DMS53 (cell line): ENCODE measurements at places on chromosomes 13 and 19.

DNA sequence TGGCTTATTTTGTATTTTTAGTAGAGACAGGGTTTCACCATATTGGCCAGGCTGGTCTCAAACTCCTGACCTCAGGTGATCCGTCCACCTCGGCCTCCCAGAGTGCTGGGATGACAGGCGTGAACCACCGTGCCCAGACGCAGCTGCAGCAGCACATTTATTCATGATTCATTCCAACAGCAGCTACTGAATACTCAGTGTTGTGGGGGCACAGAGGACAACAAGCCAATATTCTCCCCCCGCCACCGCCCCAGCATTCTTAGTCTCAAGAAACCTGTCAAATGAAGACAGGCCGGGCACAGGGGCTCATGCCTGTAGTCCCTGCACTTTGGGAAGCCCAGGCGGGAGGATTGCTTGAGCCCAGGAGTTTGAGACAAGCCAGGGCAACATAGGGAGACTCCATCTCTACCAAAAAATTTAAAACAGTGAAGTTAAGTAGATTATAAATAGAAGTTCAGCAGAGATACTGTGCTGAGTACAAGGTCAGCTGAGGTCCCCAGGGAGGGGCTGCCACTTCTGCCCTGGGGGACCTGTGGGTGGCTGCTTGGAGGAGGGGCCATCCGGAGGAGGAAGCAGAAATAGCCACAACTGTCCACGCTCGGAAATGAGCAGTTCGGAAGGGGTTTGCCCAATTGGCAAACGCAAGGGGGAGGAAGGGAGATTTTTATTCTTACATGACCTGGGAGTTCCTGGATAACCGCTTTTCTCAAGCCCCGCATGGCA, 4.3 kb downstream of the DOT1L start:
- no peak for DNase-seq

DNA sequence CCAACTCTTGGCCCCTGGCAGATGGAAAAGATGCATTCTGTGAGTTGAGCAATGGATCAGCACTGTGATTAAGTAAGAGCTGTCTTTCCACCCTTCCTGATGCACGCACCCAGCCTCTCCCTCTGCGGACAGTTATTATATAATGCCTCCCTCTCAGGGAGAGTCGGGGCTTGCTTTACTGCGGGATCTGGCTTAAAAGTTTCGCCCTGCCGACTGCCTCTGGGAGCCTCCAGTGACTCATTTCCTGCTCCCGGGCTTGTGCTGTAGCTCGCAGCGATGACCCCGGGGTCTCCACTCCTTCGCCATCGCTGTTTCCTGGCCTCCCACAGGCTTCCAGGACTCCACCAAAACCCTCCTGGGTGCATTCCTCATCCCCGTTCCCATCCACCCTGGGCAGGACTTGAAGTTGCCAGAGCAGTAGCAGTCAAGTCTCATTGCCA, 107.4 kb upstream of the SLC7A1 start:
- no peak for DNase-seq

DNA sequence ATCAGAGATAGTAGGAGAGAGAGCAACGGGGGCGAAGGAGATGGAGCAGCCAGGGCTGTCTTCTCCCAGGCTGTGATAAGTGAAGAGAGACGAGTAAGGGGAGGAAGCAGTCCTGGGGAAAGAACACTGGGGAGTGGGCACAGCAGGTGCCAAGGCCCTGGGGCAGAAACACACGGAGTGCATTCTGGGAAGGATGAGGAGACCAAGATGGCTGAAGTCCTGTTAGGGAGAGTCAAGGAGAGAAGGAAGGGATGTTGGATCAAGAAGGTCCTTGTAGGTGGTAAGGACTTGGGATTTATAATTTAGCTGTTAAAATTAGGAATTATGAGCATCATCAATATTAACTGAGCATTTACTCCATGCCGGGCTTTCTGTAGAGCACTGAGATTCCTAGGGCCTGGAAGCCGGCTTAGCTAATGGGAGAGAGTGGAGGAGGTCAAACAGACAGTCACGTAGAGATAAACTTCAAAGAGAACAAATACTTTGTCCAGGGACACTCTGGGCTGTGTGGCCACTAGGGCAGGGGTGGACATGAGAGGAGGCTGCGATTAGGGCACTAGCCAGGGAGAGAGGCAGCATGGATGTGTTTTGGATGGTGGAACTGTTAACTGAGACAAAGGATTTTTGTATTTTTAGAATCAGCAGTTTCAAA, 134.2 kb upstream of the PEG3 start:
- no peak for DNase-seq

GRCh38 chr13:58025821-58026220, 394.3 kb downstream of the PCDH17 start:
- DNase-seq: no peak

GRCh38 chr13:23715092-23715761, 145.0 kb downstream of the TNFRSF19 start:
- peak; percentile 76 for DNase-seq

DNA sequence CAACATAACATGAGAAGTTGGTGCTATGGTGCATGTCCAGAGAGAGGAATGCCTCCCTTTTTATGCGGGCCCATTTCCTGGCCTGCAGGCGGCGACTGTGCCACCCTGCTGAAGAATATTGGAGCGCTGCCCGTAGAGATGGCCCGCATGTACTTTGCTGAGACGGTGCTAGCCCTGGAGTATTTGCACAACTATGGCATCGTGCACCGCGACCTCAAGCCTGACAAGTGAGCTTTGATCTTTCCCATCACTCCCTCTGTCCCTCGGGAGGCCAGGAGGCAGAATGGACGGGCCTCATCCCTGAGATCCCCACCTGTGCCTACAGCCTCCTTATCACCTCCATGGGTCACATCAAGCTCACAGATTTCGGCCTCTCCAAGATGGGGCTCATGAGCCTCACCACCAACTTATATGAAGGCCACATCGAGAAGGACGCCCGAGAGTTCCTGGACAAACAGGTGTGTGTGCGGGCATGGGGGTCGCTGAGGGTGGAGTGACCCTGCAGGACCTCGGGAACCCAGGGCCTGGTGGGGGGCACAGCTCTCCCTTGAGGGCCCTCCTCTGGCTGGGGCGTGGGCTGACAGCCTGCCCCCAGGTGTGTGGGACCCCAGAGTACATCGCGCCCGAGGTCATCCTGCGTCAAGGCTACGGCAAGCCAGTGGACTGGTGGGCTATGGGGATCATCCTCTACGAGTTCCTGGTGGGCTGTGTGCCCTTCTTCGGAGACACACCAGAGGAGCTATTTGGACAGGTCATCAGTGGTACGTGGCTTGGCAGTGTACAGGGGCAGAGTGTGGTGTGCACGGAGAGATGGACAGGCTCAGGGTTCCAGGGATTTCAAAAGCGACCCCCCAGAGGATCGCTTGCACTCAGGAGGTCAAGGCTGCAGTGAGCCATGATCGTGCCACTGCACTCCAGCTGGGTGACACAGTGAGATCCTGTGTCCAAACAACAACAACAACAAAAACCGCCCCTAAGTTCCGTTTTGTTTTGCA, 16.2 kb downstream of the DNASE2 start:
- DNase-seq: peak; percentile 72

DNA sequence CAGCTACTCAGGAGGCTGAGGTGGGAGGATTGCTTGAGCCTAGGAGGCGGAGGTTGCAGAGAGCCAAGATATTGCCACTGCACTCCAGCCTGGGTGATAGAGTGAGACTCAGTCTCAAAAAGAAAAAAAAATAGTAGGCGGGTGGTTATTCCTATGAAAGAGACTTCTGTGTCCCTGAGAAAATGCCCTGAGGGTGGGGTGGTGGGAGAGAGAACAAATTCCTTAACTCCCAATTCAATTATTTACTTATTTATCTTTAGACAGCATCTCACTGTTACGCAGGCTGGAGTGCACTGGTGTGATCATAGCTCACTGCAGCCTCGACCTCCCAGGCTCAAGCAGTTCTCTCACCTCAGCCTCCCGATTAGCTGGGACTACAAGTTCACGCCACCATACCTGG, 10.3 kb upstream of the EEF2 start:
- no peak for DNase-seq

- DNase-seq: no peak
These were observed 224.0 kb upstream of the UBL3 start for GRCh38 chr13:30074431-30074830.

- no peak for DNase-seq
These were observed 380.3 kb downstream of the MYO16 start for GRCh38 chr13:109009756-109010155.

DNA sequence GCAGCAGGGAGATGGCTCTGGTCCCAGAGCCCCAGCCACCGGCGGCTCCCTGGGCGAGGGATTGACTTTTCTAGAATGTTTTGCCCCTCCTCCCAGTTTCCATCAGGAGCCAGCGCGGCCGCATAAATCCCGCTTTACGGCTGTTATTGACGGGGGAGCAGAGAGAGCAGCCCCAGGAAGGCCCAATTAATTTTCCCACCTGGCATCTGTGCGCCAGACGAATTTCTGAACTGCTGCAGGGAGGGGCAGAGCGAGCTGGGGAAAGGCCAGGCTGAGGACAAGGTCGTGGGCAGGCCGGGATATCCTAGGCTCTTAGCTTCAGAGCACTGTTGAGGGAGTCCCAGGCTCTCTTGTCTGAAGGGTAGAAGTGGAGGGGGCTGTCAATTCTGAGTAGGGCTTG, 24.7 kb downstream of the ZNRF4 start:
- DNase-seq: no peak

DNA sequence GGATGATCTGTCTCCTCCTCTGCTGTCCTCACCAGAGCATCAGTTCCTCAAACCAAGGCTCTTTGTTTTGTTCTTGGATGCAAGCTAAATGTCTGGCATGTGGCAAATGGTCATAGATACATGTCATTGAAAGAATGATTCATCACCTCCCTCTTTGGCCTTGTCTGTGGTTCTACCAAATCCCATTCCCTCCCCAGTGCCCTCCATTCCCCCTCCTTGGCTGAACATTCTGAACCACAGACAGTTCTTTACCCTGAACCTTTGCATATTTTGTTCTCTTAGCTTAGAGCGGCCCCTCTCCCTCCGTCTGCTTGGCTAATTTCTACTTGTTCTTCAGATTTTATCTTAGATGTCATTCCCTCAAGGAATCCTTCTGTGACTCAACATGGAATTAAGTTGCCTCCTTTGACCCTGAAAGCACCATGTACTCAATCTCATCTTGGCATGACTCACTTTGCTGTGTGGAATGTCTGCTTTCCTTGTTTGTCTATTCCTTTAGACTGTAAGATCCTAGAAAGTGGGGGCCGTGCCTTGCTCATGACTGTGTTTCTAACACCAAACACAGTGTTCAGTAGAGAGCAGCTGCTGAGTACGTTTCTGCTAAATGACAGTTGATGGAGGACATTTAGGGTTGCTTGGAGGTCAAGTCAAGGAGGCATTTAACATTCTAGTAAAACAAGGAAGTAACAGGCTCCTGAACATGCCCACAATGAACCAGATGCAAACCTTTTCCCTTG, 8.1 kb downstream of the ALOX5AP start:
- DNase-seq: peak; percentile 11

DNA sequence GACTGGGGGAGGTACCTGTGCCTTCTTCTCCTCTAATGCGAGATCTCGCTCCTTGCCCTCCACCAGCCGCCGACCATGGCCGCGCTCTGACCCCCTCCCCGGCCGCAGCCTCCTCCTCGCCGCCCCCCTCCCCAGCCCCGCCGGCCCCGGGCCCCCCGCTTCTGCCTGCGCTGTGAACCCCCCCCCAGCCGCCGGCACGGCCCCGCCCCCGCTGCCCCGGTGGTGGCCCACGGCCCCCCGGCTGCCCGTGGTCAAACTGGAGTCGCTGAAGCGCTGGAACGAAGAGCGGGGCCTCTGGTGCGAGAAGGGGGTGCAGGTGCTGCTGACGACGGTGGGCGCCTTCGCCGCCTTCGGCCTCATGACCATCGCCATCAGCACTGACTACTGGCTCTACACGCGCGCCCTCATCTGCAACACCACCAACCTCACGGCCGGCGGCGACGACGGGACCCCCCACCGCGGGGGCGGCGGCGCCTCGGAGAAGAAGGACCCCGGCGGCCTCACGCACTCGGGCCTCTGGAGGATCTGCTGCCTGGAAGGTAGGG, at the start of gene CACNG8:
TSS of gene CACNG8 (plus strand) at position 51 of the 545 bp plus-strand sequence.
- no peak for DNase-seq

GRCh38 chr13:99501848-99502301, 603 bp downstream of the TM9SF2 start:
- peak; percentile 28 for DNase-seq

- peak; percentile 1 for DNase-seq
These were observed 431.7 kb downstream of the SLITRK1 start for GRCh38 chr13:83450591-83450990.

GRCh38 chr13:34419755-34420154, 522.3 kb upstream of the NBEA start:
- DNase-seq: peak; percentile 46

DNA sequence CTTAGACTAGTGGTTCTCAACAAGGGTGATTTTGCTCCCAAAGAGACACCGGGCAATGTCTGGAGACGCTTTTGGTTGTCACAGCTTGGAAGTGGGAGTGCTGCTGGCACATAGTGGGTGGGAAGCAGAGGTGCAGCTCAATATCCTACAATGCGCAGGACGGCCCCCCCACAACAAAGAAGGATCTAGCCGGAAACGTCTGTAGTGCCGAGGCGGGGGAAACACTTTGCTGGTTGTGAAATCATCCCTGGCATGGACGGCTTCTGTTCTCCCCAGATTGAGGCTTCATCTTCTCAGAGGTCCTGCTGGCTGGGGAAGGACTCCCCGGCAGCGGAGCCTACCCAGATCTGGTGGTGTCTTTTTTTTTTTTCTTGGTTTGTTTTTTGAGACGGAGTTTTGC, 13.4 kb upstream of the SYT5 start:
- DNase-seq: no peak

DNA sequence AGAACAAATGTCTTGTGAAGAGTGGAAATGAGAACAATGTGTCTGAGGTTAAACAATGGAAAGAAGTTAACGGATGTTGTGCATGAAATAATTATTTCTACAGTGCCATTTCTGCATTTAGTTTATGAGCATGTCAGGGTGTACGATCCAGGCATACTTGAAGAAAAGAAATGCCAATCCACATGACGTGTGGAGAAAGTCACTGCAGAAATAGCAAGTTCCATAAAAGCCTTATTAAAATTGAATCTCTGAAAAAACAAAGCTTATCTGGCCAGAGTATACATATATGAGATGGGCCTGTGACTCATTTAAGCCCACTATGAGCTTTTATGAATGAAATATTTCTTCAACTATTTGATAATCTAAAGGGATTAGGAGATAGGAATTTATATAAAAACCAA, 426.1 kb downstream of the EFNB2 start:
- no peak for DNase-seq

GRCh38 chr13:66926851-66927524, 303.1 kb downstream of the PCDH9 start:
- peak; percentile 1 for DNase-seq
